ENCODE measurements at places on chromosomes 4 and X. TPM values are rescaled to one million over a fixed set of nuclear protein-coding genes. Genes with fewer than 3 reads are reported as not detected.

DNA sequence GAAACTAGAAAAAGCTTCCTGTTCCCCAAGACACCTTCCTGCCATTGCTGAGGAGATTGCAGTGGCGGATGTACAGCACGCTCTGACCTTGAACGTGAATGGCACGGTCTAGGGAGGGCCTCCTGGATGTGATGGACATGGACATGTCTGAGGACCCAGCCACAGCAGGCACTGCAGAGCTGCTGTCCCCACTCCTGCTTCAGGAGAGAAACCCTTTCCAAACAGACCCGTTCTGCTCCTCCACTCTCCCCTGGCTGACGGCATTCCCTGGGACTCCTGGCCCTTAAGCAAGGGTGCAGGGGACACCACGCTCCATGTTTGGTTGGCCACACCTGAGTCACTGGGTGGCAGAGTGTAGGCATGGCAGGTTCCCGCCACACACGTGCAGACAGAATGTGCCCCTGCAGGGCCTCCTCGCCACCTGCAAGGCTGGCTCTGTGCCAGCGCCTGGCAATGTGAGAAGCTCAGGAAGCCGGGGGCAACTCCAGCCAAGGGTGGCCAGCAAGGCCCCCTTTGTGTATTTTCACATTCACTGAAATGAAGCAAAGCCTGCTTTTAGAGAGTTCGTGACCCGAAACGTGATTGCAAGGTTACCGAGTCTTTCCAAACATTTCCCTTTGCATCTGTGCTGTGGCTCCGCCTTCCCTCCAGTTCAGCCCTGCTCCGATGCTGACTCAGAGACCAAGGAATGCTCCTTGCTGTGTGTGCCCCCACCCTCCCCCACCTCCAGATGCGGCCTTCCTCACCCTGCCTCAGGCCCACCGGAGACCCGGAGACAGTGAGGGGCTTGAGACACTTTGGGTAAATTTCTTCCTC lies 46.1 kb downstream of the HTRA3 start:
- DNase-seq, result no peak

GRCh38 chr4:41205854-41206460 lies 8.4 kb downstream of the APBB2 start:
- DNase-seq, result no peak

GRCh38 chrX:43644124-43644701 lies 11.9 kb upstream of the MAOA start:
- no peak for DNase-seq

Gene PI4K2B
- total RNA-seq, result 32.5 TPM

Gene AREG
- 7.5 TPM for total RNA-seq

DNA sequence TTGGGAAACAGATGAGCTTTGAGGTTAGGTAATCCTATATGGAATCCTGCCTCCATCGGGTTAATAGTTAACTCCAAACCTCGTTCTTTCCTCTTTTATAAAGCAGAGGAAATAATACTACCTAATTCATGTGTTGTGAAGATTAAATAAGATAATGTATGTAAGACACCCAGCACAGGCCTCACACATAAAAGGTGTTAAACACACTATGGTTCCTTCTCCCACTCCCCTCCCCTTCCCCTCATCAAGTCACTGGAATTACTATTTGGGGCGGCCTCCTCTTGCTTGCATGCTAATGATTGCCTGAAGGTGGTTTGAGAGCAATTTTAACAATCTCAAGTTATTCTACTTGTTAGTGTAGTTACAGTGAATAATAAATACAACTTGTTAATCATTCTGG lies 404.4 kb upstream of the RASGEF1B start:
- no peak for DNase-seq

Gene MAML3
- total RNA-seq, result 5.3 TPM

- no peak for DNase-seq
Measured at GRCh38 chr4:7801001-7801400, 138.7 kb downstream of the AFAP1 start.

Gene RTL9
- 0.14 TPM for total RNA-seq
